ENCODE measurements at places on chromosomes 1 and 21.

DNA sequence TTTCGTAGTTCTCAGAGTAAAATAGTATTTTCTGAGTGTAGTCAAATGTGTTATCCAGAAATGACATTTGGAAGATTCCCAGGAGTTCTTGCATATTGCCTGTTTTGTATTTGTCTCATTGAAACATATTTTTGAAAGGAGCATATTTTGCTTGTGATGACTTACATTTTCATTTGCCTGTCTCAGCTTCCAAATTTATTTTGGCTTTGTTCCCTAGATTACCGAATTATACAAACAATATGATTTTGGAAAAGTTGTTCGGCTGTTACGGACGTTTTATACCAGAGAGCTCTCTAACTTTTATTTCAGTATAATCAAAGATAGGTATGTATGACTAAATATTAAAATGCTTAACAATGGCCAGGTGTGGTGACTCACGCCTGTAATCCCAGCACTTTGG lies 46.0 kb downstream of the IARS2 start:
- DNase-seq = no peak

GRCh38 chr1:5831600-5832335 lies 160.5 kb downstream of the NPHP4 start:
- DNase-seq = no peak

- DNase-seq = no peak
Observed at GRCh38 chr1:39842030-39842678, 41.1 kb downstream of the TRIT1 start.

GRCh38 chr1:3380469-3380868 lies 74.0 kb upstream of the ARHGEF16 start:
- no peak for DNase-seq

- DNase-seq = no peak
Observed at GRCh38 chr1:71232166-71232763, 151.4 kb upstream of the ZRANB2 start.

GRCh38 chr1:89953131-89953626 lies 41.7 kb upstream of the ZNF326 start:
- DNase-seq = no peak

GRCh38 chr1:35894183-35894582 lies 11.2 kb downstream of the AGO1 start:
- DNase-seq = no peak

DNA sequence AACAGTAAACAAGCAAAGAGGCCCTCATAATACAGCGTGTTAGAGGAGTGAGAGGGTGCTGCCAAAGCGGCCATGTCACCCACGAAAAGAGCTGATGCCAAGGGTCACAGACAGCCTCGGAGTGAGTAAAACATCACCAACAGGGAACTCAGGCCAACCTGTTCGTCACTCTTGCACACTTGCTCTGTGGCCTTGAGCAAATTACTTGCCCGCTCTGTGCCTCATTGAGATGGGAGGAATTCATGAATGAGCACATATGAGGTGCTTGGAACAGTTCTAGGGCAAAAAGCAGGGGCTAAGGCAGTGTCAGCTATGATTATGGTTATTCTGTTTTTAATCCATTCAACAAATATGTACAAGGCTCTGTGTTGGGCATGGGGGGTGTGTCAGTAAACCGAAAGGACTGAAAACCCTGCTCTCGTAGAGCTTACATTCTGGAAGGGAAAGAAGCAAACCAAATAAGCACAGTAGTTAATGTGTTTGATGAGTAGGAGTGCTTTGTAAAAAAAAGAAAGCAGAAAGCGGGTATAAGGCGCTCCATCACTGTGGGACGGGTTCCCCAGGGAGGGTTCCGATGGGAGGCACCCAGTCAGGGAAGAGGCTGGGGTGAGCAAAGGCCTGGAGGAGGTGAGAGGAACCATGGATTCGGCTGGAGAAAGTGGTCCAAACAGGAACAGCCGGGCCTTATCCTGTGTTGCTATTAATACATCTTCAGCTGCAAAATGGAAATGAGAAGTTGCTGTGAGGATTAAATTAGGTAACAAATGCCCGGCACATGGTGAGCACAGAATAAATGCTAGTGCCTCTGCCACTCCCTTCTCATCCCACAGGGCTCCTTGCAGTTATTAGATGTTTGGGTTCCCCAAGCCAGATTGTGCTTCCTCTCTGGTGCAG lies 39.5 kb upstream of the RD3 start:
- no peak for DNase-seq

DNA sequence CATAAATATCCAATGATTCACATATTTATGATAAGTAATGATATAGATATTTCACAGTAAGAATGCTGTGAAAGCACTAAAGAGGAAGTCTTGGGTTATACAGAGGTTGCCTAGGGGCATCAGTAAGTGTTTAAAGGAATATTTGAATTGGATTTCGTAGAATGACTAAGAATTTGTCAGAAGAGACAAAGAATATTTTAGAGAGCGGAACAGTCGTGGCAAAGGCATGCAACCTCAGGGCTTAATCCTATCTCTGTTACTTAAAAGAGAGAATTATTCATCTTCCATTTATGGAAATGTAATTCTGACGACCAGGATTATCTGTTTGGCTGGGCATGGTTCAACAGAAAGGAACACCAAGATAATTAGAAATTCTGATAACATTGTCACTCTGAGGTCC lies 171.9 kb upstream of the NR5A2 start:
- DNase-seq = no peak

GRCh38 chr1:99171184-99171813 lies 93.0 kb upstream of the PLPPR4 start:
- no peak for DNase-seq

GRCh38 chr1:158153746-158154444 lies 26.8 kb upstream of the CD1D start:
- DNase-seq = no peak

DNA sequence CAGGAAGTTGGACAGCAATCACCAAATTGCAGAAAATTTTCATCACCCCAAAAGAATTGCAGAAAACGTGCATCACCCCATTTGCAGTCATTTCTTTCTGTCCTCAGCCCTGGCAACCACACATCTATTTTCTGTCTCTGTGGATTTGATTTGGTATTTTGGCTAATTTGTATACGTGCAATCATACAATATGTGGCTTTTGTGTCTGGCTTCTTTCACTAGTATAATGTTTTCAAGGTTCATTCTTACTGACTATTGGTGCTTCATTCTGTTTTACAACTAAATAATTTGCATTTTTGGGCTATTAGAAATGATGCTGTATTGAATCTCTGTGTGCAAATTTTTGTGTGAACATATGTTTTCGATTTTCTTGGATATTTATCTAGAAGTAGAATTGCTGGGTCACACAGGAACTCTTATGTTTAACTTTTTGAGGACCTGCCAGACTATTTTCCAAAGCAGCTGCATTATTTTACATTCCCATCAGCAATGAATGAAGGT lies 24.8 kb upstream of the PRDM2 start:
- no peak for DNase-seq

DNA sequence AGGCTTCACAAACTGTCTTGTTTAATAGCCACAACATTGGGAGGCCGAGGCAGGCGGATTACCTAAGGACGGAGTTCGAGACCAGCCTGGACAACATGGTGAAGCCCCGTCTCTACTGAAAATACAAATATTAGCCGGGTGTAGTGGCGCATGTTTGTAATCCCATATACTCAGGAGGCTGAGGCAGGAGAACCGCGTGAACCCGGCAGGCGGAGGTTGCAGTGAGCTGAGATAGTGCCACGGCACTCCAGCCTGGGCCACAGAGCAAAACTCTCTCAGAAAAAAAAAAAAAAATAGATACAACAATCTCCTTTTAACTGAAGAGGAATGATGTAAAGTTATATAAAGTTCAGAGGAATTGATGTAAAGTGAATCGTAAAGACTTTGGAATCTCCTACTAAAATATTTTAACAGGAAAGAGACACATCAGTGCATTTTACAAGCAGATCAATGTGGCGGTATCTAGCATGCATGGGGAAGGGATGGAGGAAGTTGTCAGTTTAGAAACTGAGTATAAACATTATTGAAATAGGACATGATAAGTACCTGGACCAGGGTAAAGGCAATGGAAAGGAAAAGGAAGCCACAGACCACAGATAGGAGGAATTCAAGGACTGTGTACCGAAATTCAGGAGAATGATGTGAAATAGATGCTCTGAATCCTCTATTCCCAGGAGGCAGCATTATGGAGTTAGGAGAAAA lies 41.5 kb downstream of the PTPRC start:
- no peak for DNase-seq

DNA sequence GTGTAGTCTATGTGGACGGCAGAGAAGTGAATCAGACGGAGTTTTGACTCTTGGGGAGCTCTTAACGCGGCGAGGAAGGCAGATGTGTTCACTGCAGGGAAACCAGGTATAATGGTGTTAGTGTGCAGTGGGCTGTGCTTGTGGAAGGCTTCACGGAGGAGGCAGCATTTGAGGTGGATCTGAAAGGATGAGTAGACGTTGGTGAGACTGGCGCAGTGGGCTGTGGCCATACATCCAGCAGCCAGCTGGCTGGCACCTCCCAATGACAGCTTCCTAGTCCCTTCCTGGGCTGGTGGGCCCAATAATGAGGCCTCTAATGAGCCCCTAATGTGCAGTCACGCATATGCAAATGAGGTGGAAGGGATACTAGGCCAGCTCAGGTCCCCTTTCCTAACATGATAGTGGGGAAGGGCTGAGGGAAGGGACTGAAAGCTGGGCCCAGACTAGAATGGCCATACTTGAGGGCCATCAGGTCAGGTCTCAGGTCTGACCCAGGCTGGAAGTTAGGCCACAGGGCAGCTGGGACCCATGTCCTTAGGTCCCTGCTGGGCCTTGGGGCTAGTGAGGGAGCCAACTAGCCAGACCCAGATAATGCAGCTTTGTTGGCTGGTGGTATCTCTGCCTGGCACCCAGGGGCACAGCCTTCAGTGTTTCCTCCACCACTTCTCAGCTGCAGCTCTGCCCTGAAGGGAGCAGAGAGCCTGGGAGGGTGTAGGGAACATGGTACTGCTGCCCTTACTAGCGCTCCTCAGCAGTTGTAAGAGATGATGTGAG lies 3.8 kb downstream of the MAP7D1 start:
- no peak for DNase-seq

- DNase-seq = no peak
Observed at GRCh38 chr1:111769517-111770146, 13.9 kb downstream of the DDX20 start.

DNA sequence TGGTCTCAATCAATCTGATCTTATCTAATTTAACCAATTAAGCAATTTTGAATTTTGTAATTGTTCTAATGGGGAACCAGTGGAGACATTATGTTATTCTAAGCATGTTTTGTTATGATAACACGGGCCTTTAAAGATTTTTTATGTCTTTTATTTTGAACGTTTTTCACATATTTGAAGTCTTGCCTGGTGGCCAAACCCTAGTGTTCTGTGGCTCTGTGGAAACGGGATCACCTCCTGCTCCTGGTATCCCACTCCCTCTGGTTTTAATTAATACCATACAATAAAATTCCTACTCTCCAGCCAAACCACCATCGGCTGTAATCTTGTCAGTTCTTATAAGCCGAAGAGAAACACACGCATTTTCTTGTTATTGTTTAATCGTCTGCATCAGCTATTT lies 22.9 kb upstream of the LMO4 start:
- no peak for DNase-seq

DNA sequence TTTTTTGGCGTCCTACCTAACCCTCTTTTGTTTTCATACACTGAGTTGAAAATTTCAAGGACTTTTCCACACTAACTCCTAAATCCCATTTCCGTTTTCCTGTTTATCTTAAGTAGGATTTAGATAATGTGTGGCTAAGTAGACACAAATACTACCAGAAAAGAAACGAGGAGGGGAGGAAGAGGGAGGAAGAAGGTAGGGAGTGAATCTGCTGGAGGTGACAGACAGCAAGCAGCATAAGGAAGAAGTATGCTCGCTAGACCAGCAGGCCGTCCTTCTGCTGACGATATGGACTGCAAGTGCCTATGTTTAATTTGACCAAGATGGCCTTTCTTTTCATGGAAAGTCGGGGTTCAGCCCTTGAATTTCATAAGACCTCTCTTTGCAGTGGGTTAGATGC lies 256.9 kb upstream of the RAB4A start:
- no peak for DNase-seq

- DNase-seq = no peak
Observed at GRCh38 chr1:221644145-221644448, 97.8 kb downstream of the DUSP10 start.

- DNase-seq = no peak
Observed at GRCh38 chr21:28298251-28298672, 694.4 kb downstream of the LTN1 start.

DNA sequence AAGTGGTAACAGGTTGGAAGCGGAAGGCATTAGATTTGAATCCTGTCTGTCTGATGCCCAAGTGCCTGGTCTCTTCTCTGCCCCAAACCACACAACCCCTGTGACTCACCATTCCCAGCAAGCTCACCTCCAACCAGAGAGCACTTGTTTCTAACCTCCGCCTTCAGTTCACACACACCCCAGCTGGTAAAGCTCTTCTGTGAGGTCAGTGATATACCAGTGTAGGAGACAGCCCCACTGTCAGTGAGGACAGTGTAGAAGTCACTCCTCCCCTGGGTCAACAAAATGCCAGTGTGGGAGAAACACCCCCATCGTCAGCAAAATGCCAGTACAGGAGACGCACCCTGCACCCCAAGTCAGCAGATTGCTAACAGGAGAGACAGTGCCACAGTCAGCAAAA lies 2.6 kb downstream of the RIMS3 start:
- DNase-seq = no peak

GRCh38 chr1:232528472-232529089 lies 101.4 kb downstream of the SIPA1L2 start:
- no peak for DNase-seq

DNA sequence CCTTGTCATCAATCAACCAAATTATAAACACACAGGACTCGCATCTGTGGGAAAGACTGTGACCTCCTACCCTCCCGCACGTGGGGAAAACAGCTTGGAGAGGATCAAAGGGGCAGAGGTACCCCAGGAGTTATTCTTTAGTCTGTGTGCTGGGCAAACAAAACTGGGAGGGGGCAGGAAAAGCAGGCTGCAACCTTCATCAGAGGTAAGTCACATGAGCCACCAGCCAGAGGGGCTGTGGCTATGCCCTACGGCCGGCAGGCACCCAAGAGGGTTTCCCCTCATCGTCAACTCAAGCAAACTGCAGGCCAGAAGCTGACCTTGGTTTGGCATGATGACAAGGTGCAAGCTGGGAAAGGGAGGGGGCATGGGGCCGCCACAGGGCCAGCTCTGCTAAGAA lies 12.5 kb downstream of the SMIM12 start:
- DNase-seq = no peak

- DNase-seq = no peak
Observed at GRCh38 chr1:916173-917075, 7.3 kb upstream of the SAMD11 start.

DNA sequence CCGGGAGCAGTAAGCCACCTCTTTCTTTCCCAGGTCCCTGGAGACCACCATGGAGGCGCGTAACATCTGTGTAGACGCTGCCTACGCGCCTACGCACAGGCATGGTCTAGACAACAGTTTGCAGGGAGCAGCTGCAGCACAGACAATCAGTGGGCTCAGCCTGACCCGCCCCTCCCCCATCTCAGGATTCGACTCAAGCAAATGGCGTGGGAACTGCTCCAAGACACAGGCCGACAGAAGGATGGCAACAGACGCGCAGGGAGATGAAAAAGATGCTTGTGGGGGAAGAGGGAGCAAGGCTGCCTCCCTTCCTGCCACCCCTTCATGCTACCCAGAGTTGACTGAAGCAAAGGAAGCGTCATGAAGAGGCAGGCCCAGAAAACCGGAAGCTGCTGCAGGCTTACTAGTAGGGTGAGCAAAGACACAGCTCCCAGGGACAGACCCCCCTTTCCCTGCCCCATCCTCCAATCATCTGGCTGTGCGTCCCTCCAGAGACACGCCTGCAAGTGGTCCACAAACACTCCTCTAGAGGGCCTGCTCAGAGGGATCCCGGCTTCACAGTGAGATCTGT lies 19.5 kb downstream of the STK40 start:
- peak; percentile 12 for DNase-seq
